ENCODE measurements at places on chromosomes 3 and 15.

GRCh38 chr15:72342385-72342784 lies 22.4 kb upstream of the CELF6 start:
- peak; percentile 77 for DNase-seq

DNA sequence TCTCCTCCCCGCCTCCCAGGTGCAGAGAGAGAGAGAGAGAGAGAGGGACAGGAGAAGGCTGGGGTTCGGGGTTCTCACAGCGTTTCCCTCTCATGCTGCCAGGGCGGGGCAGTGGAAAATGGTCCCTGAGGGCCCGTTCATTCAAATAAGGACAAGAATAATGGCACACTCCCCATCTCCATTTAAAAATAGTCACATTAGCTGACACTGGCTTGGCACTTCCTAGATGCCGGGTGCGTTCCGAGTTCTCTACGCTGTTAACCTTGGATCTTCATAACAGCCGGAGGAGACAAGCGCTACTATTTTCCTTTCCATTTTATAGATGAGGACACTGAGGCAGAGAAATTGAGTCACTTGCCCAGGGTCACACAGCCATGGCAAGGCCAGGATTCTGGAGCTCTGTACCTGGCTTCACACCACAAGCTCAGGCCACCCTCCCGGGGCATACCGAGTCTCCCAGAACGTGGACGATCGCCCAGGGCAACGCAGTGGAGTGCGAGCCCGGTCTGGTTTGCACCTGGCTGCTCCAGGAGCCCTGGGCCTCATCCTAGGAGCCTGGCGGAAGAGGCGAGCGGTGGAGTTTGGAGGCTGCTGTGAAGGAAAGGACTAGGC lies 608 bp upstream of the SLC6A6 start:
- DNase-seq, result no peak

DNA sequence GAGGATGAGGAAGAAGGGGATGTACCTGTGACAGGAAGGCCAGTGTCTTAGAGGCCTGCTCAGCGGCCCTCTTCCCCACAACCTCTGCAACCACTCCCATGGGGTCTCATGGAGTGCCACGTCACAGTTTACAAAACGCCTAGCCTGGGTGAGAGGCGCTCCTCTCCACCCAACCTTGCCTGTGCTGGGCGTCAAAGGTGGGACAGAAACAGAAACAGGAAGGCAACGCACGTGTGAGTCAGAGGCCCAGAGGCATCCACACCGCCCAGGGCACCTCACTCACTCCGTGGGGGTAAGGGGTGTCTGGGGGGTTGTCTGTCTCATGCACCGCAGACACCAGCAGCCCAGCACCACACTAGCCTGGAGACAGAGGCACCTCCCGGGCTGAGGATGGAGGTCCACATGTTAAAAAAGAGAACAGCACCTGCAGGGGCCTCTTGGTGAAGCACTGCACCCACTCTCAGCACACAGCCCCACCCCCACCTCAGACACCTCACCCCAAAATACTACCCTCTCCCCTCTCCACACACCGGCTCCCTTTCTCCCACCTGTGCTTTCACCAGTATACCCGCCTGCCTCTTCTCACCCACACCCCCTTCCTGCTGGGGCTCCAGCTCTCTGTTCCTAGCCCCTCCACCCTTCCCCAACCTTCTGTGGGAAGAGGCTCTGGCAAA lies 4.7 kb upstream of the CALML4 start:
- no peak for DNase-seq

DNA sequence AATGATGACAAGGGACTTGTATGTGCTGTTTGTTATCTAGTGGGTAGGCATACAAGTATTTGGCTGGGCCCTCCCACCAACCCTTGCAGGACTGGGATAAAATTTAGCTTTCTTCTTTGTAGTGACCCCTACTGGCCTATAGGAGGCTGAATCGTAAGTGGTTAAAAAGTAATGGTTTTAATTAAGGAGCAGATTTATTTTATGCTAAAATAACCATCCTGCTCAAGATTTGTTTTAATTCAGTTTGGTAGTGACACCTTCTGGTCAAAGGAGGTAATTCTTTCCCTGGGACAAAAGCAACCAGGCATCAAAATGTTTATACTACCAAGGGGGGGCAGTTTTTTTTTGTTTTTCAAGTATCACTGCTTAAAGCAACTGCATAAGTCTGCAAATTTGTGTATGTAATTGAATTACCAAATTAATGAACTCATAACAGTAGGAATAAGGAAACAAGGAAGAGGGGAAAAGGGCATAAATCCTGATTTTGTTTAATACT lies 70.7 kb downstream of the TOP2B start:
- DNase-seq, result peak; percentile 30

- no peak for DNase-seq
Observed at GRCh38 chr3:38721207-38721772, 71.8 kb upstream of the SCN5A start.

GRCh38 chr3:119175872-119176756 lies 2.7 kb downstream of the UPK1B start:
- DNase-seq, result no peak

GRCh38 chr3:107983247-107983646 lies 107.6 kb downstream of the CD47 start:
- no peak for DNase-seq

GRCh38 chr15:51401872-51402517 lies 60.5 kb downstream of the GLDN start:
- peak; percentile 64 for DNase-seq

- DNase-seq, result no peak
Observed at GRCh38 chr3:195240171-195240701, 30.7 kb downstream of the XXYLT1 start.

DNA sequence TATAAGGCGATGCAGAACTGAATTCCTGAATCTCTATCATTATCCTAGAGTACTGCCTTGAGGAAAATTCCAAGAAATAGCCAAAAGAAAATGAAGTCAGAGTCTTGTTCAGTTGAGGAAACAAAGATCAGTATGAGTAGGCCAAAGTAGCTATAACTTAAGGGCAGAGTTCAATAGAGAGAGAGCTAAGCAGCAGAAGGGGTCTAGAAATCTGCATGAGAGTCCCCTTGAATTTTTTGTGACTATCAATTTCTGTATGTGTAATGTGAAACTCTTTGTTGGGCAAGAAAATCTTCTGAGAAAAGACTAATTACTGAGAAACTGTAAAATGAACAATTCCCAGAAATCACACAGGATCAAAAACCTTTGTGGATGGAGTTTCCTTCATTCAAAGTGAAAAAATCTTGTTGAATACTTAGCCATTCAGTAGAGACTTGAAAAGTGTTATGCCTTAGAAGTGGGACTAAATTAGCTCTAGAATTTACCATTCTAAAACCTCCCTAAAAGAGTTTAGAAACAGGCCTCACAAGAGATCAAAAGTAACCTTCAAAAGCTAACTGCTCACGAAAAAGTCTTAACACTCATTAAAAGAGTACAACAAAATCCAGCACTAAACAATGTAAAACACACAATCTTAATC lies 43.1 kb upstream of the FNDC3B start:
- DNase-seq, result no peak

- DNase-seq, result no peak
Observed at GRCh38 chr15:50126072-50126471, 7.0 kb upstream of the ATP8B4 start.

- peak; percentile 23 for DNase-seq
Observed at GRCh38 chr3:54849360-54849759, 78.5 kb downstream of the LRTM1 start.

Measured in WERI-Rb-1 (cell line).